ENCODE measurements at places on chromosomes 16 and 17.

GRCh38 chr16:10088380-10088793, 93.8 kb downstream of the GRIN2A start:
- DNase-seq = no peak

GRCh38 chr16:57531635-57532265, 4.6 kb downstream of the CCDC102A start:
- DNase-seq = no peak

DNA sequence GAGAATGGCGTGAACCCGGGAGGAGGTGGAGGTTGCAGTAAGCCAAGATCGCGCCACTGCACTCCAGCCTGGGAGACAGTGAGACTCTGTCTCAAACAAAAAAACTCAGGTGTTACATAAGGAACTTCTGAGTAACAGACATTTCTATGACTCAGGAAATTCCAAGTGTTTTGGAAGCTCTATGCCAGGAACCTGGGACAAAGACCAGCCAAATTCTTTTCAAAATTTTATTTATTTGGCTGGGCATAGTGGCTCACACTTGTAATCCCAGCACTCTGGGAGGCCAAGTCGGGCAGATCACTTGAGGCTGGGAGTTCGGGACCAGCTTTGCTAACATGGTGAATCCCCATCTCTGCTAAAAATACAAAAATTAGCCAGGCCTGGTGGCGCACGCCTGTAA, 5.2 kb upstream of the SH2B1 start:
- DNase-seq = no peak

GRCh38 chr17:70074236-70074830, 692 bp upstream of the KCNJ16 start:
- DNase-seq = no peak

- no peak for DNase-seq
These were observed 346.6 kb upstream of the TNRC6C start for GRCh38 chr17:77611791-77612502.

- peak; percentile 71 for DNase-seq
These were observed 201.0 kb upstream of the NLRP1 start for GRCh38 chr17:5785338-5785737.

GRCh38 chr17:40516581-40517285, 15.3 kb upstream of the TNS4 start:
- no peak for DNase-seq

GRCh38 chr17:49595980-49596379, 20.3 kb downstream of the NXPH3 start:
- DNase-seq = no peak

- DNase-seq = no peak
These were observed 120.3 kb downstream of the MRM1 start for GRCh38 chr17:36721560-36722120.

DNA sequence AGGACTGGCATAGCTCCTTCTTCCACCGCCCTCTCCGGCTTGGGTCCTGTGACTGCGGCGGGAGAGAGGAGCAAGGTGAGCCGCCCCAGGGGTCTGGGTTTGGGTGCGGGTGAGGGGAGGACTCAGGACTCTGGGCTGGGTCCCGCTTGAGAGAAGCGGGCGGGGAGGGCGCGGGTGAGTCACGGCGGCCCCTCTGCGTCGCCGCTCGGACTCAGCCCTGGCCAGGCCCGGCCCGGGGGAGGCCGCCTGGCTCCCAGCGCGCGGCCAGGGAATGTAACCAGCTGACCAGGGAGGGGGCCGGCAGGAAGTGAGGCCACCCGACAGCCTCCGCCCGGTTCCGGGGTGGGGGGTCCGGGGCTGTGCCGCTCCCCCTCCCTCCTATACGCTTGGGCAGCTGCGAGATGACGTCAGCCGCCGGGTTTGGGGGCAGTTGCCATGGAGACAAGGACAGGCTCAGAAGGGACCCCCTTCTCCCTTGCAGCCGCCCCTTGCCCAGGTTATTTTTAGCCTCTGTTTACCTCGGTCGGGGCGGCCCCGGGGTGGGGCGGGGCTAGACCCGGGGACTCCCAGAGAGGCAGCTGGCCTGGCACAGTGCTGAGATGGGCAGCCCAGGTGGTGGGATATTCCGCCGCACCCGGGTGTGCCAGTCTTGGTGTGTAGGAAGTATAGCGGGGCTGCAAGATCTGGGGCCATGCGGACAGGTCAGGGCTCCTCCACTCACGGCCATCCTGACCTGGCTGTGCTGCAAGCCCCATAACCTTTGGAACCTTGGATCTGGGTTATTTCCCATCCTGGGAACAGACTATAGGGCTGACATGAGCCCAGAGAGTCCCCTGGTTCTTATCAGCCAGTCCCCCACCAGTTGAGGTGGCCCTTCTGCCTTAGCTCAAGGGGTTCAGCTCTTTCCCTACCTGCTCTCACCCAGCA, 1.6 kb downstream of the RIPOR1 start:
- DNase-seq = peak; percentile 55

Data from HFFc6 (cell line).